ENCODE measurements at places on chromosomes 12 and 14.

GRCh38 chr14:65042731-65043372 lies 56.2 kb downstream of the FNTB start:
- DNase-seq = no peak

DNA sequence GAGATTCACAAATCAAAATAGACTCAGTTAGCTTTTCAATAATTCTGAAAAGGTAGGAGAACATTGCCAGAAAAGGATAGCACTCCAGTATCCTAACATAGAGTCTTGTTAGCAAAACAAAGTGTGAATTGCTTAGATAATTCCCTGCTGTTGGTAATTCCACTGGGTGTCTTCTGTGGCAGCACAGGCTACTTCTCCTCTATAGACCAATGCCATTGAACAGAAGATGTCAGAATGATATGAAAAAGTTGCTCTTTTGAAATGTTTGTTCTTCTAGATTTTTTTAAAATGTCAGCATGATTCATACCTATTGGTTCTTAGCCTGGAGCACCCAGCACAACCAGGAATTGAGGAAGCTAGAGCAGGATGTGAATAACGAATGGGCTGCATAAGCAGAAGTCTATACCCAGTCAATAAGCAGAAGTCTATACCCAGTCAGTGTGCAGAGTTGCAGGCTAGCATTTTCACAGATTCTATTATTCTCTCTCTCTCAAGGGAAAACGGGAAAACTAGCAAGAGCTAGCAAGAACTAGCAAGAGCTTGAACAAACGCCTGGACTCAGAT lies 112.8 kb downstream of the SYT1 start:
- DNase-seq = no peak

GRCh38 chr14:21106498-21107282 lies 5.8 kb downstream of the TMEM253 start:
- peak; percentile 65 for DNase-seq

GRCh38 chr14:90797451-90797850 lies 18.8 kb downstream of the TTC7B start:
- no peak for DNase-seq

GRCh38 chr12:72369423-72369959 lies 97.3 kb downstream of the TRHDE start:
- DNase-seq = no peak

- no peak for DNase-seq
Measured at GRCh38 chr14:82075566-82075965, 541.9 kb upstream of the SEL1L start.

- no peak for DNase-seq
Measured at GRCh38 chr14:22007363-22007762, 333.7 kb upstream of the OR4E1 start.

DNA sequence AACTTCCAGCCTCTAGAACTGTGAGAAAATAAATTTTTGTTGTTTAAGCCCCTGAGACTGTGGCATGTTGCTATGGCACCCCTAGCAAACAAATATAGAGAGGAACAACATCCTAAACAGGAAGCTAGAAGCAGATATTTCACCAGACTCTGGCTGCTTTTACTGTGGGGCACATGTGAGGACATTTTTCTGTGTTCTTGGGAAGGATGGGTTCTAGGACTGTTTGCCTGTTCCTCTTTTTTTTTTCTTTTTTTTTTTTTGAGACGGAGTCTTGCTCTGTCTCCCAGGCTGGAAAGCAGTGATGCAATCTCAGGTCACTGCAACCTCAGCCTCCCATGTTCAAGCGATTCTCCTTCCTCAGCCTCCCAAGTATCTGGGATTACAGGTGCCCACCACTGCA lies 4.2 kb upstream of the HRK start:
- no peak for DNase-seq

DNA sequence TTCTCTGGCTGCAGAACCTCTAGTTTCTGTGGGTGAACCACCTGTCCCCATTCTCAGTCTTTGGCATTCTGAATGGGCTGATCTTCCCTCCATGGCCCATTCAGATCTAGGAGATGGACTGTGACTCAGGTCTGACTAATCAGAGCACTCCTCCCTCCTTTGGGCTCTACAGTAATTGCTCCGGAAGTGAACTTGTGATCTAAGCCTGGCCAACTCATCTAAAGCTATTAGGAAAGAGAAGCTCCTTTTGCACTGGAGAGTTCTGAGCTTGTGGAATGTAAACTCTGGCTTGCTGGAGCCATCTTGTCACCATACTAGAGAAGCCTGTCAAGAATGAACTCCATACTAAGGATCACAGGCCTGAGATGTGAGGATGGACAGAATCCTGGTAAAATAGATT lies 168.2 kb downstream of the SUDS3 start:
- DNase-seq = no peak

GRCh38 chr12:76250256-76250655 lies 98.0 kb downstream of the BBS10 start:
- no peak for DNase-seq

Measured in stimulated activated CD4-positive, alpha-beta T cell treated with anti-CD3 and anti-CD28 coated beads, Interleukin-15, amount 100 ng/mL, for 1 hour (primary cell).